ENCODE measurements at places on chromosomes 11 and 22. TPM values are rescaled to one million over a fixed set of nuclear protein-coding genes. Genes with fewer than 3 reads are reported as not detected.

DNA sequence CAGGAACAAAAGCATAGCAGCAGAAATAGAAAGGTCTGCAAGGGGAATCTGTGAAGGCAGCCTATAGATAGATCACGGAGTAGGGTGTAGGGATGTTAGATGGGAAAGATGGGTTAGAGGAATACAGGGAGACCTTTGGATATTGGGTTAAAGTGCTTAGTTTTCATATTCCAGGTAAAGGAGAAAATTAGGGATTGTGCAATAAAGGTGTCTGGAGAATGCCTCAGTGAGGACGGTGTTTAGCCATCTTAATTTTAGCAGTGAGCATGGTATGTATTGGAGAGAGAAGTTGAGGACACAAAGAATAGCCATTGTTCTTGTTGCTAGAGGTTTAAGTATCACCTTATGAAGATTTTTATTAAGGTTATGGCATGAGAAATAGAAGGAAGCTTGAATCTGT lies 17.7 kb downstream of the GAS2 start:
- H3K4me3 ChIP-seq, result no peak overlapping the region
- H3K4me1 ChIP-seq, result peaks cover 6% of the 10 kb centered on the region
- no peak for DNase-seq
- no peak overlapping the region for H3K27ac ChIP-seq
- no peaks in the 10 kb centered on the region for H3K27me3 ChIP-seq

DNA sequence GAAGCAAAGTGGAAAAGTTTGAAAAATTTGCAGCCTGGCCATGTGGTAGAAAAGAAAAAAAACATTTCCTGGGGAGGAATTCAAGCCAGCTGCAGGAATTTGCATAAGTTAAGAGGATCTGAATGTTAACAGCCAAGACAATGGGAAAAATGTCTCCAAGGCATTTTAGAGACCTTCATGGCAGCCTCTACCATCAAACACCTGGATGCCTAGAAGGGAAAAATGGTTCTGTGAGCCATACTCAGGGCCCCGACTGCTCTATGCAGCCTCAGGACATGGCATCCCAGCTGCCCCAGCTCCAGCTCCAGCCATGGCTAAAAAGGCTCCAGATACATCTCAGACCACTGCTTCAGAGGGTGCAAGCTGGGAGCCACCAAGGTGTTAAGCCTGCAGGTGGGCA lies 149.1 kb upstream of the SOX6 start:
- no peaks in the 10 kb centered on the region for H3K27me3 ChIP-seq
- H3K36me3 ChIP-seq, result no peaks in the 10 kb centered on the region
- no peaks in the 10 kb centered on the region for H3K4me1 ChIP-seq
- DNase-seq, result no peak
- no peak overlapping the region for H3K4me3 ChIP-seq

DNA sequence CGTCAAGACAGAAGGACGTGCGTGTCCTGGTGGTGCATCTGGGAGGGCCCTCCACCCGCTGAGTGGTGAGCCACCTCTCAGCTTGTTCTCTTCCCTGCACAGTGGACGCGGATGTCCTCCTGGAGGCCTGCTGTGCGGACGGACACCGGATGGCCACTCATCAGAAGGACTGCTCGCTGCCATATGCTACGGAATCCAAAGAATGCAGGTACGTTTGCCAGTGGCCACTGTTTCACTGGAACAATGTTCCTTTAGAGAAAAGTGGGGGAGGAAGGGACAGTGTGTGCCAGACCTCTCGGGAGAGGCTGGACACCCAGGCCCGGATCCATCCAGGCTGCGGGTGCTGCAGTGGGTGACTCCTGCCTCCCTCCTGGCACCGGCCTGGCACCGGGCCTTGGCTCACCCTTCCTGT lies 15.9 kb downstream of the FBLN1 start:
- H3K27ac ChIP-seq, result no peak overlapping the region
- no peak overlapping the region for H3K4me3 ChIP-seq
- DNase-seq, result no peak

TBX1 gene
- 2.4 TPM for polyA plus RNA-seq

KIAA0930 gene
- polyA plus RNA-seq, result 21.8 TPM

P4HA3 gene
- polyA plus RNA-seq, result 1.3 TPM

CST6 gene
- polyA plus RNA-seq, result 1.7 TPM

DNA sequence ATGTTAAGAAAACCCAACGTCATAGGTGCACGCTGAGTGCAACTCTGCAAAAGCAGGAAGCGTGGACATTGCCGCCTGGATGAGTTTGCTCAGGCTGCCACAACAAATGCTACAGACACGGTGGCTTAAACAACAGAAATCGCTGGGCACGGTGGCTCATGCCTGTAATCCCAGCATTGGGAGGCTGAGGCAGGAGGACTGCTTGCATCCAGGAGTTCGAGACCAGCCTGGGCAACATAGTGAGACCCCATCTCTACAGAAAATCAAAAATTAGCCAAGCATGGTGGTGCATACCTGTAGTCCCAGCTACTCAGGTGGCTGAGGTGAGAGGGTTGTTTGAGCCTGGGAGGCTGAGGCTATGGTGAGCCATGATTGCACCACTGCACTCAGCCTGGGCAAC lies 13.4 kb upstream of the PGA3 start:
- peaks cover 2% of the 10 kb centered on the region for H3K4me1 ChIP-seq
- no peaks in the 10 kb centered on the region for H3K27me3 ChIP-seq
- H3K4me3 ChIP-seq, result no peak overlapping the region
- no peaks in the 10 kb centered on the region for H3K36me3 ChIP-seq

KCNE3 gene
- polyA plus RNA-seq, result 33.1 TPM

- H3K27me3 ChIP-seq, result no peaks in the 10 kb centered on the region
- no peaks in the 10 kb centered on the region for H3K4me1 ChIP-seq
- no peak overlapping the region for H3K4me3 ChIP-seq
- DNase-seq, result no peak
- H3K36me3 ChIP-seq, result no peaks in the 10 kb centered on the region
Observed at GRCh38 chr22:32329202-32329645, 28.4 kb upstream of the RFPL3 start.
